ENCODE measurements at places on chromosomes 3 and 15.
A peak's percentile ranks its signal among the peaks of the same experiment; 100 is the strongest.

GRCh38 chr15:73914145-73914544 is 12.1 kb upstream of the LOXL1 start:
- DNase-seq, result no peak

DNA sequence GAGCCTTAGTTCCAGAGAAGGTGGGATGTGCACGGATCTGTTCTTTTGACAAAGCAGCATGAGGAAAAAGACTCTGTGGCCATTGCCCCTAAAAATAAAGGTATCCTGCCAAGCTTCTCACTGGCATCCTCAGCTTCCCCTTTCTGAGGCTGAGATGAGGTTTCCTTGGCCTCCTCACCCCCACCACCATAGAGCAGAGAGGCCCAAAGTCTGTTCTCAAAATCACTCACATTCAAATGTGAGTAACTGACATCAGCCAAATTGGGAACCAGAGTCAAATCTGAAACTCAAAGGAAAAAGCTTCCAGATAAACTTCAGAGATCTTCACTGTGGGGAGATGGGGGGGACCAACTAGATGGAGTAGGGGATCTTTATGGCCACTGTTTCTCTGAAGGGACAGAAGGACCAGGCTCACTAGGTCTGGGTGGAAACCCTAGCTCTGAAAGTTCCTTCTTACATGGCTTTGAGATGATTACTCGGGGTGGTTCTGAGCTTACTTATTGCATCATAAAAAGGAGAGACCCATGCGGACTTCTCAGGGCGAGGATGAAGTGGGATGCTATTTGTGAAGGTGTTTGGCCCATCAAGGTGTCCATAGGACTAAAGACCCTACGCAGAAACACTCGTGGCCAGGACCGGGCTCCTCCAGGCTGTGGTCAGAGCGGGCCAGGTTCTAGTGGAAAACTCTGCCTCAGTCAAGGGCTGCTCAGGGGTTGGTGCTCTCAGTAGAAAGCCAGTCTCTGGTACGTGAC is 61.5 kb upstream of the MEF2A start:
- DNase-seq, result no peak

- no peak for DNase-seq
Measured at GRCh38 chr3:114582929-114583328, 289.1 kb downstream of the TIGIT start.

GRCh38 chr15:42457445-42458442 is 33.2 kb downstream of the ZNF106 start:
- no peak for DNase-seq

- DNase-seq, result peak; percentile 77
Measured at GRCh38 chr3:186888569-186888968, 41.8 kb upstream of the ST6GAL1 start.

- DNase-seq, result peak; percentile 67
Measured at GRCh38 chr15:73704869-73705645, 20.9 kb downstream of the CD276 start.

DNA sequence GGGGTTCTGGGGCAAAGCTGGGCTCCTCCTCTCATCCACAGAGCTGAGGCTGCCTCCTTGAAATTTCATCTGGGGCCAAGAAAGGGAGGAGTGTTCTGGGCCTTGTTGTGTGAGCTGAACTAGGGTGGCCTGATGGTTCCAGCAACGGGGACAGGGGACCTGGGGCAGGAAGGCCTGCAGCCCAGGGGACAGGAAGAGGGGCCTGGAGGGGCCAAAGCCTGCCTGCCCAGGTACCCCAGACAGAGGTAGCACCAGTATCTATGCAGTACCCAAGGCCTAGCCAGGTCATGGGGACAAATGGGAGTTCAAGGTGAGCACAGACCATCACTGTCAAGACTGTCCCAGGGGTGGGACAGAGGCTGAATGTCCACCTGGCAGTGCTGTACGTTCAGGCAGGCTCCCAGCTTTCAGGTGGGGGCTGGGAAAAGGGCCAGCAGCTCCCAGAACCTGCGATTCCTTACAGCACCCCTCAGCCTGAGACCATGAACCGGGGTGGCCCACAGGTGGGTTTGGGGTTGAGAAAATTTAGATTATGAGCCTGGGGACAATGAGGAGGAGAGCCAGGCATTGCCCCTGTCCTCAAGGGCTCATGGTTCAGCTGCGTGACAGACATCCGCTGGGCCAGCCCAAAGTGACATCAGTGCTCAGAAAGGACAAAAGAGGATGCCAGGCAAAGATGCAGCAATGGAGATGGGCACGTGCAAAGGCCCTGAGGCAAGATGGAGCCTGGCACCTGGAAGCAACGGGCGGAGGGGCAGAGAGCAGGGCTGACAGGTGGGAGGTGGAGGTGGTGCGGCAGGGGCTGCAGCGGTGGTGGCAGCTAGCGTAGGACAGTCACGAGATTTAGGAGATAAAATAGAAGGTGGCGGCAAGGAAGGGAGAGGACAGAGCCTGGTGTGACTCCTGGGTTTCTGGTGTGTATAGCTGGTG is 28.0 kb downstream of the PSTPIP1 start:
- DNase-seq, result no peak

DNA sequence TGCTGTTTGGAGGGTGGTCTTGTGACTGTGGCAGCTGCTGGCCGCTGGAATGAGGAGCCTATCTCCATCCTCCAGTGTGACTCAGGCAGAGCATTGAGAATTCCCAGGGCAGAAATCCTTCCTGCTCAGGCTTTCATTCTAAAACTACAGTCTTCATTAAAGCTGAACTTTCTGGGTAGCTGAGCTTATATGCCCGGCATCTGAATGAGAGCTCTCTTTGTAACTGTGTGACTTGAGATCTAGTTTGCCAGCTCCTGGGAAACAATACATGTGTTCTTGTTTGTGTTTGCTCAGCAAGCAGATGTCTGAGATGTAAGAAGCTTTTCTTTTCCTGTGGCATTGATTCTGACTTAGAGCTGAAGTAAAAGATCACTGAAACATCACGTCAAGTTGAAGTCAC is 22.4 kb downstream of the RLBP1 start:
- DNase-seq, result no peak

DNA sequence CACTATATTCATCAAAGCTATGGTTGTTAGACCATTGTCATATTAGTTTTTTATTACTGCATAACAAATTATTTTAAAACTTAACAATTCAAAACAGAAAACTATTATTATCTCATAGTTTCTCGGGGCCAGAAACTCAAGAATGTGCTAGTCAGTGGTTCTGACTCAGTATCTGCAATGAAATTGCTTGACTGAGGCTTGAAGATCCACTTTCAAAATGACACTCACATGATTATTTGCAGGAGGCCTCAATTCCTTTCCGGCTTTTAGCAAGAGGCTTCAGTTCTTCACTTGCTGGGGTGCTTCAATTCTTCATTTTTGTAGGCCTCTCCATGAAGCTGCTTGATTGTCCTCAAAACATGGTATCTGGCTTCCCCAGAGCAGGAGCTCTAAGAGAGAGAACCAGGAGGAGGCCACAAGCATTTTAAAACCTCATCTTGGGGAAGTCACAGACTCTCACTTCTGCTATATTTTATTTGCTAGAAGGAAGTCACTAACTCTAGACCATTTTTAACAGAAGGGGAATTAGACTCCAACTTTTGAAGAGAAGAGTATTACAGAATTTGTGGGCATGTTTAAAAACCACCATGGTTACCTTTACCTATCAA is 383.7 kb downstream of the MFSD1 start:
- no peak for DNase-seq

DNA sequence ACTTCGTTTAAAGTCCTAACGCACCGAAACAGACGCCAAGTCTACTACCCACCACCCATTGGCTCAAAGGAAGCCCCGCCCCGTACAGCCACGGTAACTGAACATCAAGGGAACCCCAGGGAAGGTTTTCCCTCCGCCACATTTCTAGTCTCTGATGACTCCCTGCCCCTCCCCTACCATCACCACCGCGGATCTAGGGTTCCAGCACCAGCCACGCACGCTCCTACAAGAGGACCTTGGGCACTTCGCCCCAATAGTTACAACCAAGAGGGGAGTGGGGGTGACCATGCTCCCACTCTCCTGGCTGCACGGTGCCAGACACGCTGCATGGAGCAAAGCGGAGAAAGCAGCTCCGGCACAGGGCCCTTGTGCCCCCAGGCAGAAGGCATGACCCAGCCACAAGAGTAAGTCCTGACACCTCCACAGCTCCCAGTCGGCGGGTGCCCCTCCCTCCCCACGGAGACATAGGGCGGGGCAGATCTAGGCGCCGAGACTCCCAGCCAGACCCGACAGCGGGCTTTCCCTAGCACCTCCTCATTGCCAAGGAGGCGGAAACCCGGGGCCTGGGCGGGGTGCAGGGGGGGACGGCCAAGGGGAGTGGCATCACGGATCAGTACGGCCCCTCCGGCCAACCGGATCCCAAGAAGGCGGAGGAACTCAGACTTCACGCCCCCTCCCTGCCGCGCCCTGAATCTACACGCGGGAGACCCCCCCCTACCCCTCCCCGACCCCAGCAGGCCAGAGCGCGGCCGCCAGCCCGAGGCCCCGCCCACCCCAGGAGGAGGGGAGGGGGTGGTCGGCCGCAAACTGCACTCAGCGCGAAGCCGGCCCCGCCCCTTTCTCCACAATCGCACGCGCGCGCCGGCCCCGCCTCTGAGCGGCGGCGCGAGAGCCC is 936 bp downstream of the SIN3A start:
- peak; percentile 100 for DNase-seq

- peak; percentile 52 for DNase-seq
Measured at GRCh38 chr15:70264014-70264582, 166.4 kb upstream of the TLE3 start.

DNA sequence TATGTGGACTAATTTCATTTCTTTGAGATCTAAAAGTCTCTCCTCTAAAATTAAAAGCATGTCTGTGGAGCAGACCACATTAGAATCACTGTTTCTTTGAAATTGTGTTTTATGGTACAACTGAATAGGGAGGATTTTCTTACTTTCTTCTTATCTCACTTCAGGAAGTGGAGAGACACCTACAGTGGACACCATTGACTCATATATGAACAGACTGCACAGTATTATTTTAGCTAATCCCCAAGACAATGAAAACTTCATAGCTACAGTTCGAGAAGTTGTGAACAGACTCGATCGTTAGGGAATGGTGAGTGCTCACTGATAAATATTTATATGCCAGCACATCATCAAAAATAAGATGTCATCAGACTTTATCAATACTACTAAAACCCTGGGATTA is 58.3 kb downstream of the HMG20A start:
- no peak for DNase-seq

GRCh38 chr15:83514584-83514983 is 67.4 kb downstream of the SH3GL3 start:
- DNase-seq, result peak; percentile 25

DNA sequence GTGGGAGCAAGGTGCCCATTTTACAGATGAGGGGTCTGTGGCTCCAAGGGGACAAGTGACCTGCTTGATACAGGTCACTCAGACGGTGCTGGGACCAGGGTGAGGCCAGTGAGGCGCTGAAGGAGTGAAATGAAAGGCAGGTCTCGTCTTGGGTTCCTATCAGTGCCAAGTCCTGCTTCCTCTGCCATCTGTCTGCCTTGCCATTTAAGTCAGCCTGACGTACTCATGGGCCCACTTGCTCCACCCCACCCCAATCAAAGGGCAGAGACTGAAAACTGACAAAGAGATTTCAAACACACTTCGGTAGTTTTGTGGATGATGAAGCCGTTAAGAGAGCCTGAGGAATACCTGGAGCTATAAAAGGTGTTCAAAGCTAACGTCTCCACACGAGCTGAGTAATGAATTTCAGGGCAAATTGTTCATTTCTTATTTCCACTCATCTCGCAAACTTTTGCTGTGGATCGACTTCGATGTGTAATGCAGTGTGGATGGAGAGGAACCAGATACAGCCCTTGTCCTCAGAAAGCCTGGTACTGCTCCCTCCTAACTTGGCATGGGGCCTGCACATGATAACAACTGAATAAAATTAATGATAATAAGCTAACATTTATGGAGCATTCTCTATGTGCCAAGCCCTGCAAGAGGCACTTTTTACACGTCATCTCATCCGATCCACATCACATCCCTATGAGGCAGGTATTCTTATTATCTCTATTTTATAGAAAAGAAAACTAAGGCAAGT is 36.6 kb downstream of the ATP2B2 start:
- DNase-seq, result no peak

DNA sequence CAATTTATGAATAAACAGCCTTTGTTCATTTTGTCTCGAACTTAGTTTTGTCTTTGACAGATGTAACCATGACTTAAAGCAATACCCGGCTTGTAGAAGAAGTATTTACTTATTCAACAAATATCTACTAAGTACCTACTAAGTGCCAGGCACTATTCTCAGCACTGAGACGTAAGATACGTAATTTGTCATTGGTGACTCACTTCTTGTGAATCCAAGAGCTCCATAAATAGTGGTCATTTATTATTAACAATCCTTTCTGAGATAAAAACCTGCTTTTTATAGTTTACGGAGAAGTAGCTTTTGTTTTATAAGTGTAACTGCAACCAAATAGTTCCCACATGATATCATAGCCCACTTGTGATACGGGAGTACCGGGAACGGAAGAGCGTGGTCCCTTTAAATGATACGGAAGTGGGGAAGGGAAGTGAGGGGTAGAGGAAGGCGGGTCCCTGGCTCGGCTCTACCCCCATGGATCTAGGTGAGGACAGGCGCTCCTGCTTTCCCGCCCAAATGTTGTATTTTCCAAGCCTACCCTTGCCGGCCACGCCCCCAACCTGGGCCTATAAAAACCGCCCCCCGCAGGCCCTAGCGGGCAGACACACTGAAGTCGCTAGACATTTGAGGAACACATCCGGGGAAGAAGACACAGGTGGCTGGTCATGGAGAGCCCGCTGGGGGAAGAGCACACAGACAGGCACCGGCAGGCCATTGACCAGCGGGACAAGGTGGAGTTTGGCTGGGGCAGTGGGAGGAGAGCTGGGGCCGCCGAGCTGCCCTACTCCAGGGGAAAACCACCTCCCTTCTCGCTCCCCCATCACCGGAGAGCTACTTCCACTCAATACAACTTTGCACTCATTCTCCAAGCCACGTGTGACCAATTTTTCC is at the start of gene SAMMSON:
SAMMSON (plus strand) TSS at position 594 of the 888 bp plus-strand sequence.
- DNase-seq, result no peak

DNA sequence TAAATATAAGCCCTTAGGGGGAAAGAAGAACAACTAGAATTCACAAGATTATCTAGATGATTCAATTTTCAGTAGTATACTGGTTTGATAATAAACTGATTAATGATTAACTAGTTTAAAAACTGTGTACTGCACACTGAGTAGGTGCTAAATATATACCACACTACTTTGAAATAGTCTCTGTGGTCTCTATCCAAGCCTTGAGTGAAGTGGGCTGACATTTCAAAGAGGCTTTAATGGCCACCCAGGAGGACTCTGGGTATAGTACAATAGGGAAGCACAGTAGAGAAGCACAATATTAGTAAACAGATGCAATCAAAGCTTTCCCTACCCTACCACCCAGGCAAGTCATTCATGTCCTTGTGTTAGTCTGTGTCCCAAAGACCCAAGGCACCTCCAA is 46.7 kb downstream of the FILIP1L start:
- no peak for DNase-seq
